ENCODE measurements at places on chromosomes 4 and X. TPM values are rescaled to one million over a fixed set of nuclear protein-coding genes. Genes with fewer than 3 reads are reported as not detected.

ZAR1 gene
- 0.44 TPM for total RNA-seq

GPR173 gene
- 26.3 TPM for total RNA-seq

PNMA6A gene
- 11.5 TPM for total RNA-seq

TMEM129 gene
- total RNA-seq: 26.9 TPM

CABS1 gene
- not detected for total RNA-seq

AMBN gene
- not detected for total RNA-seq

STATH gene
- not detected for total RNA-seq

SLC9B1 gene
- total RNA-seq: 6.9 TPM

TRPC5OS gene
- total RNA-seq: 0.22 TPM

TMEM47 gene
- total RNA-seq: 86.8 TPM

TMPRSS11F gene
- not detected for total RNA-seq

FREM3 gene
- total RNA-seq: 0.93 TPM

NR3C2 gene
- 13.9 TPM for total RNA-seq

NLRP2B gene
- total RNA-seq: not detected

PLXNB3 gene
- total RNA-seq: 7.3 TPM

C4orf36 gene
- total RNA-seq: 3.7 TPM

TLR10 gene
- 0.71 TPM for total RNA-seq

AFF2 gene
- total RNA-seq: 63.7 TPM

HSFX3 gene
- not detected for total RNA-seq

FGF13 gene
- 42.1 TPM for total RNA-seq

SSX4 gene
- not detected for total RNA-seq

KLHL8 gene
- total RNA-seq: 58.7 TPM

VCX3A gene
- total RNA-seq: not detected

MTTP gene
- 1.6 TPM for total RNA-seq

MAGEA4 gene
- total RNA-seq: not detected

EDNRA gene
- total RNA-seq: 47.0 TPM

ALB gene
- 0.71 TPM for total RNA-seq

KCND1 gene
- total RNA-seq: 3.6 TPM

RASL11B gene
- total RNA-seq: 11.5 TPM

HELT gene
- 1.0 TPM for total RNA-seq
